ENCODE measurements at places on chromosomes 3 and 15.

DNA sequence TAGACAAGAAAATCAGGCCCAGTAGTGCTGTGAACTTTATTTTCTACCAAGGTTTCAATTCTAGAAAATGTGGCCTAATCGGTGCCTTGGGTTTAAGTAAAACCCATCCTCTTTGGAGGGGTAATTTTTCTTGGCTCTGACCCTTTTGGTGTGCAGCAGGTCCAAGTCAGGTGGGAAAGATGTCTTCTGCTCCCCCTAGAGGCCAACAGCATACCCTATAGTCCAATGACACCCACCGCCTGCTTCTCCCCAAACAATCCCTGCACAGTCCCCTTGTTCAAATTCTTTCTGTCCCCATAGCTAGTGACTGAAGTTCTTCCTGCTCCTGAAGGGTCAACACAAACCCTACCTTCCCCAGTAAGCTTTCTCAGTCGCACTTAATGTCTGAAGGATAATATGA is 261.8 kb upstream of the GOLGA6L4 start:
- no peak for DNase-seq

DNA sequence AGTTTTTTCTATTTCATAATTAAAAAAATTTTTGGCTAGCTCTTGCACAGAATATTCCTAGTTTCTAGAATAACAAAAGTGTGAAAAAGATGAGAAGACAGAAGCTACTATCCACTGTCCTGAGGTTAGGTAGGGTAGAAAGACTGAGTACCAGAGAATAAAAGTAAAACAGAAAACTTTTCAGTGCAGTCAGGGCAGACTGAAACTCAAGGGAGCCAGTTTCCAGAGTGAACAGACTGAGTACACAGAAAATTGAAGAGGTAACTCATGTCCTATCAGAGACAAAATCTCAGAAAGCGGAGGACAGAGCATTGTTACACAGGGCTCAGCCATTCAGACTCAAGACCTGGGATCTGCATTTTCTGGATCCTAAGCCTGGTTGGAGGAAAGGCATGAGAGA is 8.8 kb upstream of the FBXO40 start:
- no peak for DNase-seq

DNA sequence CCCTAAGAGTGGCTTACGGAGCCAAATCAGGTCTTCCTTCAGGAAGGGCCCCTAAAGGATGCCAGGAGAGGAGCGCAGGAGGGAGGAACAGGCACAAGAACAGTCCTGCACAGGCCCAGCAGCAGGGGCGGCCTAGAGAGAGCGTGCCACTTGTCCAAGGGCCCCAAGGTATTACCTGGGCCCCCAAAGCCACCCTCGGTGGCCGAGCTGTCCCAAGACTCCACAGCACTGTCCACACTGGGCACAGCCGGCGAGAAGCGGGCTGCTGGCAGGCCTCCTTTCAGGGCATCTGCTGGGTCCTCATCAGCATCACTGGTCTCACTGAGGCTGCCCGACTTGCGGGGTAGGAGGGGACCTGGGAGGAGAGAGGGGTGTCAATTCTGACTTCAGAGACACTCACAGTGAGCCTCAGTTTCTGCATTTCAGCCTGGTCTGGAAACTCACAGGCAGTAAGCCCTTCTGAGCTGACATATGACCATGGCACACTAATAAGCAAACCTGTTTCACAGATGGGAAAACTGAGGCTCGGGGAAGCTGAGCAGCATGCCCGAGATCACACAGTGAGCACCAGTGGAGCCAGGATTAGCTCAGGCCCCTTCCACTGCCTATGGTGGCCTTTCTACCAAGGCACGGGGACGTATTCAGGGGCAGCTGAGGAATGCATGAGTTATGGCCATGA is 33.4 kb downstream of the GRIP2 start:
- no peak for DNase-seq

DNA sequence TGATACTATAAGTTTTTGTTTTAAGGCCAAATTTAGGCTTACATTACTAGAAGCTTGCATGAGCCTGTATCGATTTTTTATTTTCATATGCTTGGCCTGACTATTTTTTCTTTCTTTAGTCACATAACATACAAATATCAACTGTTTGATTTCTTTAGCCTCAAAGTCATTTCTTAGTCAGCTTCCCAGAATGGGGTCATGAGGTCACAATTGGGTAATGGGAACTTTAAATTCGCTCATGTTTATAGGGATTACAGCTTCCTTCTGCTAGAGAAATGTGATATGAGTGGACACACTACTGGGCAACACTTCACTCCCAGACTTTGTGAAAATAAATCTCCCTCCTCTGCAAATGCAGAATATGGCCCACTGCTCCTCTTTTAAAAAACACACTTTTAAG is 9.1 kb upstream of the TIPARP start:
- DNase-seq, result no peak

Measured in WTC11 (cell line).